ENCODE measurements at places on chromosomes 1 and 21.

GRCh38 chr1:200438911-200439310 lies 29.1 kb upstream of the ZNF281 start:
- no peak for DNase-seq

- DNase-seq = no peak
These were observed 5.6 kb downstream of the AIRE start for GRCh38 chr21:44291078-44291935.

GRCh38 chr1:65510961-65511360 lies 90.5 kb downstream of the LEPR start:
- DNase-seq = no peak

GRCh38 chr21:34939673-34940331 lies 109.3 kb downstream of the RUNX1 start:
- no peak for DNase-seq

DNA sequence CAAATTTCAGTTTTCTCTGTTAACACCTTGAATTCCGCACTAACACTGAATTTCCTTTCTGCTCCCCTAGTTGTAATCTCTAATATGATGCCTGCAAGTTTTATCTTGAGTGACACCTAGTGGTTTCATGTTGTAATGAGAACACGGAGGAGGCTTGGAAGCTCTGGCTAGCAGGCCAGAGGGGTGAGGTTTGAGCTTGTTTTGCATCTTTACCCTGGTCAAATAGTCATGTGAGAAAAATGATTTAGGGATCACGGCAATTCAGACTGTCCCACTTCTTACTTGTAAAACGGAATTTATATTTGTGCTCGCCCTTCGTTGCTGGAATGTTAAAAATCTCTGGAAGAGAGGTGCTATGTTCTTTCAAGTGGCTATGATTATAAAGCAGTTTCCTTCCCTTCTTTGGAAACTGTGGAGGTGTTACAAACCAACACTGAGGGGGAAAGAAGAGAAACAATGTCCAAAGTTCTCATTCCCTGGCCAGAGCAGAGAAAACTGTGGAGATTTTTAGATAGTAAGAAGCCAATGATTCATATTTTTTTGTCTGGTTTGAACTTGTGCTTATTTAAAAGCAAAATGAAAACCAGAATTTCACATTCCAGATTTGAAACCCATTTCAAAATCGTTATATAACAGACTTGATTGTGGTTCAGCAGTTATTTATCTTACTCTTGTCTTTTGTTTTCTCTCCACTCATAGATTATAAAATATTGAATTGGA lies 5.3 kb upstream of the MROH9 start:
- no peak for DNase-seq

DNA sequence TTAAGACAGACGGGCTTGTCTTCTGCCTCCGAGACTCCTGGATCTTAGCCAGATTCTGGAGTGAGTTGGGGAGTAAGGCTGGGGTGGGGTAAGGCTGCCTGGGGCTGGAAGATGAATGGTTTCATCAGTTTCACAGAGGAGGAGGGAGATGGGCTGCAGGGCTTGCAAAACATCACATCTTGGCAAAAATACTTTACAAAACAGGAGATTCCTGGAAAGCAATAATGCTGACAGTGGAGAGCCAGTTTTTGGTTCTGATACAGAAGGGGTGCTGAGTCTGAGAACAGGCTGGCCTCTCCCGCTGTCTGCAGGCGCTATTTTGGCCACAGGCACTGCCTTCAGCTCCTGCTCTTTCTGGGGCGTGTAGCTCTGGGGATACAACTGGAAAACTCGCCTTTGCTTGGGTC lies 83.4 kb upstream of the KCNE2 start:
- DNase-seq = no peak

DNA sequence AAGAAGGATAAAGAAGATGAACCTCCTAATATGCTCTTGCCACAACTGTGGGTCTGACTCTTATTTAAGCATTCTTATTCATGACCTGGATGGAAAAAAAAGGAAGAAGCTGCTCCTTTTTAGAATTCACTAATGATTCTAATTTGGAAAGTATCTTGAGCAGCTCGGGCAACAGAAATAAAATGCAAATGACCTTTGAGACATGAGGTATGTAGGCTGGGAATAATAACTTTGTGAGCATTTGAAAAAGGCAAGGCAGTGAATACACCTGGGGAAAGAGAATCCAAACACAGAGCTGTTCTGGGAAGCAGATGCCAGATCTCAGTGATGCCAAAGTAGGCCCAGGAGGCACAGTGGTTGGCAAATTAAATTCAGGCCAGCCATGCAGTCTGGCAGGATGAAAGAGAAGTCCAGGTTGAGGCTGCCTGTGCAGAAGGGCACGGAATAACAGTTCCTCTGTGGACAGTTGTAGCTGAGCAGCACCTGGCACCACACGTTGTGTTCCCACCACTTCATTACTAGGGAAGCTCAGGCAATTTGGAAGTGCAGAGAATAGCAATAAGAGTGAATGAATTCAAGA lies 320.8 kb upstream of the ST6GALNAC5 start:
- no peak for DNase-seq

DNA sequence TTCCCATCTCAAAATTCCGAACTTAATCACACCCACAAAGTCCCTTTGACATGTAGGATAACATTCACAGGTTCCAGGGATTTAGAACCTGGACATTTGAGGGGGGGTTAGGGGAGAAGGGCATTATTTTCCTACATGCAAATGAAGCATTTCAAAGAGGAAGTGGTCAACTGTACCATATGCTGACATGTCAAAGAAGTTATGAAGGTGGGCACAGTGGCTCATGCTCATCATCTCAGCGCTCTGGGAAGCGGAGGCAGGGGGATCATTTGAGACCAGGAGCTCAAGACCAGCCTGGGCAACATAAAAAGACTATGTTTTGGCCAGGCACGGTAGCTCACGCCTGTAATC lies 35.7 kb downstream of the PTP4A2 start:
- no peak for DNase-seq

- no peak for DNase-seq
These were observed 3.5 kb upstream of the BSND start for GRCh38 chr1:54995013-54995760.

DNA sequence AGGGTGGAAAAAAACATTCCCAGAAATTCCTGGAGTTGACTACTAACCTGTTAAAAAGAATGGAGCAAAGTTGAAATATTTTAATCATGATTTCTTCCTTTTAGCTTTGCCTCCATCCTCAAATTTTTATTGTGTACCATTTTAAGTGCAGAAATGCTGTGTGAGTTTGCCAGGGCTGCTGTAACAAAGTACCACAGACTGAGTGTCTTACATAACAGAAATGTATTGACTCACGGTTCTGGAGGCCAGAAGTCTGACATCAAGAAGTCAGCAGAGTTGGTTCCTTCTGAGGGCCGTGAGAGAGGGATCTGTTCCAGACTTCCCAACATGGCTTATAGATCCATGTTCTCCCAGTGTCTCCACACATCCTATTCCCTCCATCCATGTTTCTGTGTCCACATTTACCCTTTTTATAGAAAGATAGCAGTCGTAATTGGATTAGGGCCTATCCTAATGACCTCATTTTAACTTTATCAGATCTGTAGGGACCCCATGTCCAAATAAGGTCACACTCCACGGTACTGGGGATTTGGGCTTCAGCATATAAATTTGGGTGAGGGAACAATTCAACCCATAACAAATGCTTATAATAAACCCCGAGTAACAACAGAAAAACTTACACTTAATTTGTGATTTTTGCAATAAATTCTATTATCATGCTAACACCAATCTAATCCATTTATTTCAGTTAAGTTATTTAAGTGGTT lies 12.7 kb downstream of the SNX7 start:
- no peak for DNase-seq

DNA sequence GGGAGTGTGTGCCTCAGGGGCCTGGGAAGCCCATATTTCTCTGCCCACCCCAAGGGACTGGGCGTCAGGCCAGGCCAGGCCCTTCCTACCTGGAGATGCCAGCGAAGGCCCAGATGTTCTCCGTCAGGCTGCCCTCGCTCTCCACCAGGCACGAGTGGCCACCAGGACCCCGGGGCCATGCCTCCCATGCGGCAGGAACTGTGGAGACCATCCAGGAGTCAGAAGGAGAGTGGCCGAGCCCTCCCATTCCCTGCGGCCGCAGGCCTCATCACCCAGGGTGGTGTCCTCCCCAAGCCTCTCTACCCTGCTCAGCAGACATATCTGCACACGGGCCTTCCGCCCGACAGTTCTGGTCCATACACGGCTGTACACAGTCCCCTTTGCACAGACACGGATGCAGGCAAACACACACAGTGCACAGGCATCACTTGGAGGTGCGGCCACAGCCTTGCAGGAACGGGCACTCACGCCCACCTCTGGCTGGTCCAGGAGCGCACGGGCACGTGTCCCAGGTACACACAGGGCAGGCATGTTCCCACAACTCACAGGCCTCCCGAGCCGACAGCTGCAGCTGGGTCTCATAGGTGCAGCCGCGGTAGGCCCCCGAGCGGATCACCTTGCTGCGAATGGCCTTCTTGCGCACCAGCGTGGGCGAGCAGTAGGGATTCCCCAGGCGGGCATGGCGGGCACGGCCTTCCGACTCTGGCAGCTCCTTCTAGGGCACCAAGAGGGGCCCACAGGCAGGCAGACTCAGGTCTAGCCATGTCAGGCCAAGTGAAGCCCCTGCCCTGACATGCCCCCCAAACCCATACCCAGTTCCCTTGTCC lies 5.9 kb upstream of the KIF17 start:
- no peak for DNase-seq

DNA sequence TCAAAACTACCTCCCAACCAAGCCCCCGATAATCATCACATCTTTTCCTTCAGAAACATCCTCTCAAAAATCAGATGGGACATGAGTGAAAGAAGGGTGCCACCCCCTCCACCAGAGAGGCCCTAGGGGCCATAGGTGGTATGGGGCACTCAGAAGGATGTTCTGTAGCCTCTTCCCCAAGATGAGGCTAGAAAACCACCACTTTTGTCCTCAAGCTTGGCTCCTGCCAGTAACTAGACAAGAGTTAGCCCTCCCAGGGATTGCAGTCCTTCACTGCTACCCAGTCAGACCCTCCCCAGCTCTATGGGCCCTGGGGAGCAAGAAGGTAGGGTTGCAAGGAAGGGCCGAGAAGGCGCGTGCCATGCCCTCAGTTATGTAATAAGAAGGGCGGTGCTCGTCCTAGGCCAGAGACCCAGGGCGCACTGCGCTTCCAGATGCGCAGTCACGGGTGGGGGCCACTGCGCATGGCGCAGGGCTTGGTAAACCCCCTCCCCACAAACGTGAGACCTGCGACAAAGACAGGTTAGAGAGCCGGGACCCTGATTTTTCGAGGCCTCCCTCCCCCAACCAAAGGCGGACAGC lies 69.7 kb downstream of the CD46 start:
- DNase-seq = no peak

DNA sequence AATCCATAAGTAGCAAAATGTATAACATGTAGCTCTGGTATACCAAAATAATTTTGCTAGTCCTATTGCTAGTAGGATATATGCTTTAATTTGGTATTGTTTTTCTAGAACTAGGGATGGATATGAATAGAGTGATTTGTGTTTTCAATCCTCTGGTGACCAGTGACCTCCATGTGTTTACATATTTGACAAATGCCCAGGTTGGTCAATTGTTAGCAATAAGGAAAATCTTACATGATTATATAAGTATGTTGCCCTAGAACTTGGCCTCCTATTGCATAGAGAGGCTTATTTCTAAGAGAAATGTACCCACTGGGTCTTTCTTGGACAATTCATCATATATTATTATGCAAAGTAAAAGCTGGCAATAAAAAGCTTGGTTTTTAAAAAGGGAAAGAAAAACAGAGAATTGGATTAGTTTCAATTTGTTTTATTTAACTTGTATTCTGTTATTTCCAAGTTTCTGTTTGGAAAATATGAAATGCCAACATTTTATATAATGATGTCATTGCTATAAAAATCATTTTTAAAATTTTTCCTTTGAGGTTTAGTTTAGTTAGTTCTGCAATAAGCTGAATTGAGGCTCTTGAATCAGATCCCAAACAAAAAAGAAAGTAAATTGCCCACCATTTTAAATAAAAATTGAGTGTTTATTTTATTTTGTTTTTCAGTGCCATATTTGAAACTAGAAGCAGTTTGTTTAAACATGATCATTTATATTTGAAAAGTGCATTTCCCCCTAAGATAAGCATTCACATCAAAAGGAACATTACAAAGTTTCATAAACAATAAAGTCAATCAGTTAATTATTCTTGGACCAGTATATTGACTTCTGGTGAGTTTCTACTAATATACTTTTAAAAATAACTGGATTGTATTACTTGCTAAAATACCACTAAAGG lies 210.9 kb downstream of the ZC3H11B start:
- DNase-seq = no peak

DNA sequence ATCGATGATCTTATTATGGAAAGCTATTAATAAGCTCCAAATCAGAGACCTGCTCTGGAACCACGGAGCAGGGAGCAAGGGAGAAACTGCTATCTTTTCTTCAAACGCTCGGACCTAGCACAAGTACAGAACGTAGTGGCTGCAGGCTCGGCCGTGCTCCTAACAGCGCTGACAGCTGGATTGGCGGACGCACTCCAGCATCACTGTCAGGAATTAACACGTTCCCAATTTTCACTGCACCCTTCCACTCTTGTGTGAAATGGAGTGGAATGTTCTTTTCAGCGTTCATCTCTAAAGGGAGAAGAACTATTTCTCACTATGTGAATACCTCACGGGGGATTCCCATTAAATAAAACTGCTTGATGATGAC lies 106.9 kb downstream of the ZNF281 start:
- DNase-seq = no peak

DNA sequence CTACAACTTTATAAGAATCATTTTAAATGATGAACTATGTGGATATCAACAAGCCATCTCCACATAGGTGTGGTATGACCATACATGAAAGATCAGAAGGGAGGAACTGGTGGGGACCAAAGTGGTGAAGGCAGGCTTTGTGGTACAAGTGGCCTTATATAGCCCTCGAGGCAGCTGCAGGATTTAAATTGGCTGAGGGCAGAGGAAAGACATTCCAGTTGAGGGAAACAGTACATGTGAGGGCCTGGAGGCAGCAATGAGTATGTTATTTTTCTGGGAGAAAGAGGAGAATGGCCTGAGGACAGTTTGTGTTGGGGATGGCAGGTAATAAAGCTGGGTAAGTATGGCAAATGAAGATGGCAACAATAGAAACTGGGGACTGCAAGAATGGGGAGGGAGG lies 17.1 kb downstream of the OSCP1 start:
- no peak for DNase-seq
